ENCODE measurements at places on chromosomes 3 and 15.

DNA sequence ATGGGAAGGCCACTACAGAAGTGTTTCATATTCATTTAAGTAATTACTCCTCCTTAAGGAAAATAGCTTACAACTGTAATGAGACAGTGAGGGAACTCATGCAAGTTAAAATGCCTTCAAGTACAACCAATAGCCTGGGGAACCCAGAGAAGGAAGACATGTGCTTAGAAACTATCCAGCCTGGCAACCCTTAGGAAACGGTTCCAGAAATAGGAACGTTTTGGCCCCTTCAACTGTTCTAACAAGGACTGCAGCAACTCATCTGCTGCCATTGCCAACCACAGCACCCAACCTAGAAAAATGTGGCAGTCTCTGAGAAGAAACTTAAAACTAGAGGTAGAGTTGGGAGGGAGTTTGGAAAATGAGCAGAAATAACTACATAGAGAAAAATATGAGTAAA lies 147.5 kb upstream of the STRIT1 start:
- no peak for DNase-seq

DNA sequence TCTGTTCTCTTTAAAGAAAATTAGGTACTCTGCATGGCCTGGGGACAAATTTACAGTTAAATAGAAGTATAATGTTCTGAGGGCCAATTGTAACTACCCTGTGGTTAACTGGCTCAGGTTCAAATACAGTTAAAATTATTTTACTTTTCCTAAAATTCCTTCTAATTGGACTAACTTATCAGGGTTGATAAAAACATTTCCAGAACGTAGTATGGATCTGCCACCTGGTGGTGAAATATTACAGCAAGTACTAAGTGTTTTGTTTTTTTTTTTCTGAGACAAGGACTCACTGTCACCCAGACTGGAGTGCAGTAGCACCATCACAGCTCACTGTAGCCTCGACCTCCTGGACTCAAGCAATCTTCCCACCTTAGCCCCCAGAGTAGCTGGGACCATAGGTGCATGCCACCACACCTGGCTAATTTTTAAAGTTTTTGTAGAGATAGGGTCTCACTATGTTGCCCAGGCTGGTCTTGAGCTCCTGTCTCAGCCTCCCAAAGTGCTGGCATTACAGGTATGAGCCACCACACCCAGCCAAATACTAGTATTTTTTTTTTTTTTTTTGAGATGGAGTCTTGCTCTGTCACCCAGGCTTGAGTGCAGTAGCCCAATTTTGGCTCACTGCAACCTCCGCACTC lies 29.2 kb downstream of the NEO1 start:
- peak; percentile 44 for DNase-seq

- peak; percentile 52 for DNase-seq
Measured at GRCh38 chr3:55203006-55203405, 275.1 kb upstream of the LRTM1 start.

DNA sequence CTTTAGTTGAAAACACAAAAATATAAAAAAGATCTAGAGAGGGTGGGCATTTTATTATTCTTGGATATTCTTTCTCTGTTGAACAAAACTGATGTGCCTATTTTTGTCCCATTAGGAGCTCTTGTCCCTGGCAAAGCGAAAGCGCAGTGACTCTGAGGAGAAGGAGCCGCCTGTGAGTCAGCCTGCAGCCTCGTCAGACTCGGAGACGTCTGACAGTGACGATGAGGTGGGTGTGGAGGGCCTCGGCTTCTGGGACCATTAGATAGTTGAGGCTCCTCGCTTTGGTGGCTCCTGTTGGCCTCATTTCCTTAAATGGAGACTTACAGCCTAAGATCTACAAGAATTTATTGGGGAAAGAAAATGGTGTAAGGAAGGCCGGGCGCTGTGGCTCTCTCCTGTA lies 21.3 kb downstream of the RTF1 start:
- DNase-seq: no peak

DNA sequence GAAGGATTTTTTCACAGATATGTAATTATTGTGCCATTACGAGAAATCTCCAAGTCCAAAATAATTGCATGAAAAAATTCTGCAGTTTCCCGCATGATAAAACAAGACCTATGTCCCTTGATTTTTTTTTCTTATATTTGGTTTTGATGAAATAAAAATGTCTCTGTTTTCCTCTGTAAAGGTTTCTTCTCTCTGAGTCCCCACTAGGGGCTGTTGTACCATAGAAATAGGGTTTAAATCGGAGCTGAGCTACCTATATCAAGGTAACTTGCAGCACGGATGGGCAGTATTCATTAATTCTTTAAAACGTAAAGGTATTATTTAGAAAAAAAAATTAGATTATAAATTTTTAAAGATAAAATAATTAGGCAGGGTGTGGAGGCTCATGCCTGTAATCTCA lies 66.6 kb upstream of the IGF1R start:
- DNase-seq: no peak

- DNase-seq: peak; percentile 91
Measured at GRCh38 chr15:99928429-99928981, 195.3 kb upstream of the LYSMD4 start.

GRCh38 chr15:93417631-93418030 lies 328.6 kb upstream of the RGMA start:
- no peak for DNase-seq

- peak; percentile 40 for DNase-seq
Measured at GRCh38 chr3:100992231-100993012, 799 bp downstream of the ABI3BP start.

DNA sequence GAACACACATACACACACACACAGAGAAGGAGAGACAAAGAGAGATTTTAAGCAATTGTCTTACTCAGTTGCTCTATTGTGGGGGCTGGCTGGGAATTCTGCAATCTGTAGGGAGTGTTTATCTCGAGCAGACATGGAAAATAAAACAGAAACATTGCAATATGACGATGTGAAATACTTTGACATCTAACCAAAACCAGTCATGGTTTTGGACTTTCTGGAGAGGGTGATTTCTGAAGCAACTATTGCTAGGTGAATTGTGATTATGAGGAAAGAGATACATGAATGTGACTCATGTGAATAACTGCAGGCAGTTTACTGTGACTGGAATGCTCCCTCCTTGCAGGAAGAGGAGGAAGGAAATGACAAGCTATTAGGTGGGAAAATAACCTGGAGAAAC lies 12.3 kb upstream of the PHLDB2 start:
- DNase-seq: peak; percentile 52

DNA sequence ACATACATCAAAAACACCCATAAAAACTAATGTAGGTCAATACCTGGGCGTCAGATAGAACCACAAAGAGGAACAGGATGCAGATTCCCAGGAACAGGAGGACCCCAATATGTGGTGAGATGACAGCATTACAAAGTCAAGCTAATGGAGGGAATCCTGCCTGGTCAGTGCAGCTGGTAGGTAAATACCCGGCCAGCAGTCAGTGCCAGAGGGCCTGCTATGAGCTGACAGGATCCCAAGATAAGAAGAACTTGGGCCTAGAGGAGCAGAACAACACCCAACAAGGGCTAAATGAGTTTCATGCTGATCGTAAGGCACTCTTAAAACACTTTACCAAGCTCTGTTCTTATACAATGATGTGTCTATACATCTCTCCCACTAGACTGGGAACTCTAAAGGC lies 61.2 kb upstream of the KCNMB2 start:
- DNase-seq: no peak

DNA sequence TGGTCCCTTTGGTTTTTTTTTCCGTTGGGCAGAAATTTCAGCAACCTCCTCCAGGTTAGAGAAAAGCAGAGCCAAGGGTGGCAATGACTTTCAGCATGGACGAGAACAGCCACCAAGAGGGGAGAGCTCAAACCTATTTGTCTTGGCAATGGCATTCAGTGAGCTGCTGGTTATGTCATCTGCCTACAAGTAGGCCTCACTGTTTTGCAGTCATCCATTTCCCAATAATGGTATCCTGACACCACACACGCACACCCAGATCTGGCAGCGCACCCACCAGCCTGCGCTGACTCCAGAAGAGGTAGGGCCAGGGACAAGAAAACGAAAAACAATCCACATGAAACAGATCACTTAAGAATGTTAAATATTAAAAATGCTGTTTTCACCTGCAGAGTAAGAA lies 92.3 kb downstream of the MAGI1 start:
- no peak for DNase-seq

GRCh38 chr3:128490915-128491690 lies 1.9 kb downstream of the GATA2 start:
- no peak for DNase-seq

Data from GM03348 (cell line).